ENCODE measurements at places on chromosomes 12 and 14.

DNA sequence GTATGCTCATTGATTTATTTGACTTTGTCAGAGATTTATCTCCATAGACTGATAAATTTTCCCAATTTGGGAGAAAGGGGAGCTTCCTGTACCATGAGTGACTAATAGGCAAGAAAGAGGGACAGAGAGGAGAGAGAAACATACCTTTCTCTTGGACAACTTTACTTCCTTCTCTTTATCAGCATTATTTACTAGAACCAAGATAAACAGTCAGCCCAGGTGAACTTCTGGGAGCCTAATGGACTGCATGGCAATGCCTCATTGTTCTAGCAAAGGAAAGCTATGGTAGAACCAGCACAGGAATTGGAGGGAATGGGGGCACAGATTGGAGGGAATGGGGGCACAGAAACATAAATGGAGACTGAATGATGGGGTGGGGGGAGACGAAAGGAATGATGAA lies 63.4 kb upstream of the STXBP6 start:
- no peak for DNase-seq

DNA sequence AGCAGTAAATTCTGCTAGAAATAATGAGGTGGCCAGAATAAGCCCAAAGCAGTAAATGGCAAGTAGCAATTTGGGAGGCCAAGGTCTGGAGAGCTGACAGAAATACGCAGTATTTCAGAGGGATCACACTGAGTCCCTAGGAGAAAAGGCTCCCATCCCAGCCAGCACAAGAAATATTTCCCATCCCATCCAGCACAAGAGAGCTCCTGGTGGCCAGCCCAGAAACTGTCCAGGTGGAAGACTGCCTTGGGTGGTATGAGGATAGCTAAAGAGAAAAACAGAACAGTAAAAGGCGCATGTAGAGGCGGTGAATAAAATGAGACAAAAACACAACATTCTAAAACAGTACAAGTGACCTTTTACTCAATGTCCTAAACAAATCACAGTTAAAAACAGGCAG lies 120.7 kb downstream of the HECTD4 start:
- peak; percentile 33 for DNase-seq

GRCh38 chr14:38947343-38947742 lies 155.7 kb downstream of the SEC23A start:
- DNase-seq: no peak

DNA sequence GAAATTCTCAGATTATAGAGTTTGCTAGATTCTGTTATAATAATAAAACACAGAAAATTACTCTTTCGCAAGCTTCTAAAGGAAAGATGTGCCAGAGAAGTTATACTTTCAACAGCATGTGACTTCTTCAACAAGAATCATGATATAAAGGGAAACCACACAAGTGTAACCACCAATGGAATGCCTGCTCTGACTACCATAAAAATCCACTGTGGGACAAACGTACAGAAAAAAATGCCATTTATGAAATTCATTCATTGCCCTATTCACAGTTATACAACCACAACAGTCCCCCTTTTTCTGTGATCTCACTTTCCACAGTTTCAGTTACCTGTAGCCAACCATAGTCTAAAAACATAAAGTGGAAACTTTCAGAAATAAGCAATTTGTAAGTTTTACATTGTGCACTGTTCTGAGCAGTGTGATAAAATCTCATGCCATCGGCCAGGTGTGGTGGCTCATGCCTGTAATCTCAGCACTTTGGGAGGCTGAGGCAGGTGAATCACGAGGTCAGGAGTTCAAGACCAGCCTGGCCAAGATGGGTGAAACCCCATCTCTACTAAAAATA lies 3.2 kb downstream of the CATSPERB start:
- DNase-seq: no peak

DNA sequence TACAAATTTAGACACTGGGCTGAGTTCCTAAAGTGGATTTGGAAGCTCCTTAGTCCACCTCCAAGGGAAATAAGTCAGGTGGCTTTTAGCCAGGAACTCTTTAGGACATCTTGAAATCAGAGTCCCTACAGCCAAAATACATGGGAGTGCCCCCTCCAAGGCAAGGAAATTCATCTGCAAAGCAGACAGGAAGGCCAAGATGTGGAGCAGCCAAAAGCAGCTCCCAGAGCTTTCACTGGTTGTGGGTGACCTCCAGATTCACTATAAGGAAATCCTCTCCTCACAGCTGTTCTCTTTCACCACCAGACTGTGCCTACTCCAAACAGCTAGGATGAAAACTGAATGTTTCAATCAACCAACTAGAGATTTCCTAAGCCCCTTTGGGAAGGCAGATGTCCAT lies 6.6 kb downstream of the TTC9 start:
- peak; percentile 18 for DNase-seq

DNA sequence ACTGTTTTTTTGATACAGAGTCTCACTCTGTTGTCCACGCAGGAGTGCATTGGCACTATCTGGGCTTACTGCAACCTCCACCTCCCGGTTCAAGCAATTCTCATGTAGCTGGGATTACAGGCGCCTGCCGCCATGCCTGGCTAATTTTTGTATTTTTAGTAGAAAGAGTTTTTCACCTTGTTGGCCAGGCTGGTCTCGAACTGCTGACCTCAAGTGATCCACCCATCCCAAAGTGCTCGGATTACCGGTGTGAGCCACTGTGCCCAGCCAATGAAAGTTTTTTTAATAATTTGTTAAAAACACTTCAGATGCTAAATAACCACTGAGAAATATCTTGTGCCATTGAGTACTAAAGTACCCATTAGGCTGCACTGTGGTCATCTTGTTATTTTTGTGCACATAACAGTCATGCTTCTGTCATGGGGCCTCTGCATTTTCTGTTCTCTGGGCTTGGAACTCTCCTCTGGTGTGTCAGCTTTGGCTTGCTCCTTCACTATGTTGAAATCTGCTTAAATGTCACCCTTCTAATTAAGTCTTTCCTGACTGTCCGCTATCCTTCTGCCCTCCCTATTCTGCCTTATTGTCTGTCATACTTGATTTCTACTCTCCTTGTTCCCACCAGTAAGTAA lies 105.1 kb downstream of the KTN1 start:
- DNase-seq: no peak

- no peak for DNase-seq
Measured at GRCh38 chr12:51071663-51072062, 11.7 kb downstream of the CSRNP2 start.

DNA sequence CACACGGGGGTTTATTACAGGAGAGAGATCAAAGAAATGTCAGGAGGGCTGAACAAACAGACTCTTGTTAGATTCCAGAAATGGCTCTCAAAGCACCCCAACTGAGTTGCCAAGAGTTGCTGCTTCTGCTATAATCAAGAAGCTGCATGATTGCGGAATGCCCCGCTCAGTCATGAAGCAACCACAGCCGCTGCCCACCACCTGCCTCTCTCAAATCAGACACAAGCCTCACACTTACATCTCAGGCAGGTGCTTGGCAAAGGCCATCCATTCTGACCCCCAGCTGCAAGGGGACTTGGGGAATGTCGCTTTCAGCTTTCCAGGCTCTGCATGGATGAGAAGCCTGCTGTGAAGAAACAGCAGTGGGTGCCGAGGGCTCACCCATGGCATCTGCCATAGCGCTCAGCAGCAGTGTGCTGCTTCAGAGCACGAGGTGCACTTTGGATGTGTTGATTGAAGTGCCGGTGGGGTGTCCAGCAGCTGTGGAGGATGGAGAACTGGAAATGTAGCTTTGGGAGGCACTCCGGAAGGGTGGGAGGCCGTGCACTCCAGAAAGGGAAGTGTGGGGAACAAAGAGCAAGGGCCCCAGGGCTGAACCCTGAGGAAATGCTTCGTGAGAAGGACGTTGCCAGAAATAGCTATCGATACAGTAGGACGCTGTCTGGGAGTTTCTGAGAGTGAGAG lies 37.7 kb downstream of the LRRC74A start:
- no peak for DNase-seq

DNA sequence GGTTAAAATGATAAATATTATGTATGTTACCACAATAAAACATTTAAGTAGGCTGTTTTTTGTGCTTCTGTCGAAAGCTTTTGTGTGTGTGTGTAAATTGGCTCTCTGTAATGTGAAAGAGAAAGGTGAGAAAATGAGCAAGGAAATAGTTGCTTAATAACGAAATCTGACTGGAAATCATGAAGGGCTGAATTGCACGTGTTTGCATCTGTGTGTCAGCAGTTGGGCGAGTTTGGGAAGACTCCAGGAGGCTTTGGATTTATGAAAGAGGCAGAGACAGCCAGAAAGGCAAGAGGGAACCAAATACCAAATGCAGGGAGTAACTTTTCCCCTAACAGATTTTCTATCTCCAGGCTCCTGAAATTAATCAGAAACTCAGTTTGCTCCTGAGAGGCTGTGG lies 47.2 kb upstream of the PLEKHG3 start:
- DNase-seq: no peak

GRCh38 chr12:89073659-89074058 lies 278.6 kb downstream of the DUSP6 start:
- DNase-seq: no peak

- no peak for DNase-seq
Measured at GRCh38 chr12:112941528-112942335, 3.5 kb downstream of the OAS3 start.

DNA sequence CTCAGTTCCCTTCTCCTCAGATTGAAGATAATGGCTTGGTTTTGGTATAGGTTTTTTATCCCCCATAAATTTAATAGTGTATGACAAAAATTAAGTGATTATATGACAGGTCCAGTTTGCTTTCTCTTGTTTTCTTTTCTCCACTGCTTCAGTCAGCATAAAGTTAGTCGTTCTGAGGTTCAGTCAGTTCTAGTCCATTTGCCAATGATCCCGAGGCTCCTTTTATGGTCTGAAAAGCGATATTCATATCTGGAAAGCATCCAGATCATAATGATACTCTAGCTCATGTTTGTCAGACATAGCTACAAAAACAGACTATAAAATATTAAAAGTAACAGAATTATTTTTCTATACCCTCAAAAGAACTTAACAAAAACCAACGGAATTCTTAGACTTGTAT lies 67.1 kb upstream of the SLC38A4 start:
- no peak for DNase-seq

GRCh38 chr12:120668868-120669840 lies 17.8 kb upstream of the MLEC start:
- DNase-seq: peak; percentile 99

DNA sequence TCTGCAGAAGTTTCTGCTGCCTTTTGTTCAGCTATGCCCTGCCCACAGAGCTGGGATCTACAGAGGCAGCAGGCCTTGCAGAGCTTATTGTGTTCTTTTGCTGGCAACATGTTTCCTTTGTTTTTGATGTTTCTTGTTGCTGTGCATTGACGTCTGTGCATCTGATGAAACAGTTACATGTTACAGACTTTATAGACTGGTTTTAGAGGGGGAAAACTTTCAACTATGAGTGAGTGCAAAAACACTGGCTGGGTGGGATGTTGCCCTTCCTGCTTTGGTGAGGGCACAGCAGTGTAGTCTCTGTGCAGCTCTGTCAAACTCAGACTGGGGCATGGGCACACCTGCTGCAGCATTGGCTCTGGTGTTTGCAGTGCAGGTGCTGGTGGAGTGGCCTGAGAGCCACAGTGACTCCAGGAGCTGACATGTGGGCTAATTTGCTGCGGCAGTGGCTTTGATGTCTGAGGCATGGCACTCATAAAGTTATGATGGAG lies 26.9 kb downstream of the CLEC6A start:
- DNase-seq: no peak

DNA sequence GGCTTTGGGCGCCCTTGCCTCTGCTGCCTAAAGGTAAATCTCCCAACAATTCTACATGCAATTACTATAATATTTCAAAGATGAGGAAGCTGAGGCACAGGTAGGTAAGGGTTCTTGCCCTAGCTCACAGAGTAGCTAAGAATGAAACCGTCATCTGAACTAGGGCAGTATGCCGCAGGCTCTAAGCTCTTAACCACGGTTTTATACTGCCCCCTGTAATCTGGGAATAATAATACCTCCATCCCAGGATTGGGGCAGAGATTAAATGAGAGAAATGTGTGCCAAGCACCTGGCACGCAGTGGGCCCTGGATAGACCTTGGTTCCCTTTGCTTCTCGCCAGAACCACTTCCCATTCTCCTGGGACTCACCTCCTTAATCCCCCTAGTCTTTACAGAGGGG lies 1.5 kb upstream of the HRK start:
- DNase-seq: peak; percentile 64

GRCh38 chr14:36657399-36658122 lies 4.1 kb upstream of the PAX9 start:
- no peak for DNase-seq

DNA sequence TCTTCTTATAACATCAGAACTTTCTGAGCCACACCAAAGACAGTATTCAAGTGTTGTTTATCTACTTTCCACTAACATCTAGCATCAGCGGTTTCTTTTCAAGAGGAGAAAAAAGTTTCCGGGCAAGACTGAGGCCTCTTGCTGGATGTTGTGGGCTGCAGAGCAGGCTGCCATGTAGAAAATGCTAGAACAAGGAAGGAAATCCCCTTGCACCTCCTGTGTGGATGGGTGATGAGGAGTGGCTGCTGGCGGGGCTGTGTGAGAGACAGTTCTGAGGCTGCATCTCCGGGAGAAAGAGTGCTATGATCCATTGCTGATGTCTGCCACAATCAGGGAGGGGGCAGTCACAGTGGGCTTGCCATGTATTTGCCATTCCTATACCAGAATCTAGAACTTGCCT lies 37.8 kb upstream of the PPP1CC start:
- DNase-seq: no peak

GRCh38 chr14:51607711-51608110 lies 44.0 kb upstream of the FRMD6 start:
- no peak for DNase-seq

DNA sequence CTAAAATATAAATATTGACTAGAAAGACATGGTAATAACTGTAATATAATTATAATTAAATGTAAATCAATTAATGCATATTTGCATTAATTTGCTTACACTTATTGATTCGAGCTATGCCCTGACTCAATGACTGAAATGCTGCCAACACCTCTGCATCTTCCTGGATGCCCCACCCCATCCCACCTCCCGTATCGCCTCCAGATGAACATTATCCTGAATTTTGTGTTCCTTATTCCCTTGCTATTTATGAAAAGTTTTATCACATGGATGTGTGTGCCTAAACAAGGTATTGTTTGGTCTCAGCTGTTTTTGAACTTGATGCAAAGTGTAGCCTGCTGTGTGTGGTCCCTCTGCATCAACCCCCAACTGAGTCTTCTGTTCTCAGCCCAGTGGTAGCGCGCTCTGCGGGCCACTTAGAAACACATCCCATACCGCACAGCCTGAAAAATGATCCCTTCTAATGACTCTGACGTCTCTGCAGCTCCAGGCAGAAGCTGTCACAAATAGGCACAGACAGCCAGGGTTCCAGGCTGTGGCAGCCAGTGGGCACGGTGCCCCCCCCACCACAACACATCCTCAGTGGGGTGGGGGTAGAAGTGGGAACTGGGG lies 96.5 kb downstream of the PRMT8 start:
- DNase-seq: no peak
